ENCODE measurements at places on chromosomes 7 and 10.

GRCh38 chr10:62092301-62093030 is 176.2 kb downstream of the RTKN2 start:
- no peak for DNase-seq

DNA sequence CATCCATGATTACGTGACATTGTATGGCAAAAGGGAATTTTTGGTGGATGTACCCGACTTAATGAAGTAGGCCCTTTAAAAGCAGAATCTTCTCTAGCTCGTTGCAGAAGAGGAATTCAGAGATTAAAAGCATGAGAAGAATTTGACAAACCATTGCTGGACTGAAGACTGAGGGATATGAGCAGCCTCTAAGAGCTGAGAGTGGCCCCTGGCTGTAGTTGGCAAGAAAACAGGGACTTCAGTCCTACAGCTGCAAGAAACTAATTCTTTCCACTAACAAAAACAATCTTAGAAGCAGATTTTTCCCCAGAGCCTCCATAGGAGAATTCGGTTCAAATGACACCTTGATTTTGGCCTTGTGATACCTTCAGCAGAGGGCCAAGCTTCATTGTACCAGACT is 34.1 kb downstream of the MACC1 start:
- no peak for DNase-seq

DNA sequence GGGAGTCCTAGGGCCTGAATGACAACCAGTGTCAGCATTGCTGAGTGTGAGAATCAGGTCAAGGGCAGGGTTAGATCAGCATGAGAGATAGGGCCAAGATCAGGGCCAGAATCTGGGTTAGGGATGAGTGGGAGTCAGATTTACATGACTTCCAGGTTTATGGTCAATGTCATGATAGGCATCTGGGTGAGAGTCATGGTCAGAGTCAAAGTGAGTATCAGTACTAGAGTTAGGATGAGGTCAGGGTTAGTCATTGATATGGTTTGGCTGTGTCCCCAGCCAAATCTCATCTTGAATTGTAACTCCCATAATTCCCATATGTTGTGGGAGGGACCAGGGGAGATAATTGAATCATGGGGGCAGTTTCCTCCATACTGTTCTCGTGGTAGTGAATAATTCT is 12.3 kb downstream of the MRPS24 start:
- DNase-seq = no peak

DNA sequence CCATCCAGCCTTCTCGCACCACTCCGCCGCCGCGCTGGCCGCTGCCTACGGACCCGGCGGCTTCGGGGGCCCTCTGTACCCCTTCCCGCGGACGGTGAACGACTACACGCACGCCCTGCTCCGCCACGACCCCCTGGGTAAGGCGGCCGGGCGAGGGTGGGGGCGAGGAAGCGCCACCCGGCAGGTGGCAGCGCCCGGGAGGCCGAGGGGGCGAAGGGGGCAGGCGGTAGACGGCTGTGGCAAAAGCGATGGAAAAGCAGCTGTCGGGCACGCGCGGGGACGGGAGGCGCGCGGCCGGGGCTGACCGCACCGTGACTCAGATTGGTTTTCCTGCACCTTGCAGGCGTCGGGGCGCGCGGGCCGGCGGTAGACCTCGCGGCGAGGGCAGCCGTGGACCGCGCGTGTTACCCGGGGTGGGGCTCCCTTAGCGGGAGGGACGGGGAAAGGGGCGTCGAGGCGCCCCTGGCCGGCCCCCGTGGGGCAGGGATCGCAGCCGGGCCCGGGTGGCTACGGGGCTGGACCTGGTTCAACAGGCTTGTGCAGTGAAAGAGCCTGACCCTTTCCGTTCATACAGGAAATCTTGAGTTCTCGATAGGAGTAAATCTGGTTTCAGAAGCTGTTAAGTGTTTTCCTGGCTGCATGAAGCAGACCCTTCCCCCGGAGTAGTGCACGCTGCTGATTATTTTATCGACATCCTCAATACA is 608 bp downstream of the HHEX start:
- no peak for DNase-seq

GRCh38 chr7:91112902-91113341 is 151.3 kb upstream of the FZD1 start:
- no peak for DNase-seq

- no peak for DNase-seq
Observed at GRCh38 chr10:84415539-84416244, 87.3 kb downstream of the CCSER2 start.

DNA sequence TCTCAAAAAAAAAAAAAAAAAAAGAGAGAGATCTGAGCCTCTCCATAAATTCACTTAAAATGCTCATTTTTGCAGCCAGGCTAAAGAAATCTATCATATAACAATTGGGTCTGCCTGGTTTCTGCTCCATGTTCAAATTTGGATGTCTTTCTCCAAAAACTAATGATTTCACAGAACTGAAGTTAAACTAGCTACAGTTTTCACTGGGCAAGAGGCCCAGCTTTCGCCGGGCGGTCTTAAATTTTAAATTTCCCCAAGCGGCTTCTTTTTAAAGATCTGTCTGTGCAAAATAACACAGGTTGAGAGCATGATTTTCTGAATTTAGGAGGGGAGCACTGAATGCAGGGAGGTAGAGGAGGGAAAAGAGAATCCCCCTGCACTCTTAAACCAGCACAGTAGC is 603.4 kb downstream of the KCNMA1 start:
- no peak for DNase-seq

DNA sequence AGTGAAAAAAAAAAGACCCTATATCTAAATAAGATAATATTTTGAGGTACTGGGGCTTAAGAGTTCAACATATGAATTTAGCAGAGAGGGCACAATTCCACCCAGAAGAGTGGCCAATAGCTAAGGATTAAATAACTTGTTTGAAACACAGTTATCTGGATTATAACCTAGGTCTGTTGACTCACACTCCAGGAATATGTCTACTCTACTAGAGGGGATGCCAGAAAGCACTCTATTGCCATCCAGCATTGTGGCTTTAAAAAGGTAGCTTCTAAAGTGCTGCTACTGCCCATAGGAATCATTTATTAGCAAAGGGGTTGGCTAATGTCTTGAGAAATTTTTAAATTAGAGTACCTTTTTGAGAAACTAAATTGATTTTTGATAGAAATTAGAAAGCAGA is 102.2 kb downstream of the PPP1R3A start:
- DNase-seq = no peak

- DNase-seq = no peak
Observed at GRCh38 chr10:3350617-3351258, 178.2 kb upstream of the PITRM1 start.

DNA sequence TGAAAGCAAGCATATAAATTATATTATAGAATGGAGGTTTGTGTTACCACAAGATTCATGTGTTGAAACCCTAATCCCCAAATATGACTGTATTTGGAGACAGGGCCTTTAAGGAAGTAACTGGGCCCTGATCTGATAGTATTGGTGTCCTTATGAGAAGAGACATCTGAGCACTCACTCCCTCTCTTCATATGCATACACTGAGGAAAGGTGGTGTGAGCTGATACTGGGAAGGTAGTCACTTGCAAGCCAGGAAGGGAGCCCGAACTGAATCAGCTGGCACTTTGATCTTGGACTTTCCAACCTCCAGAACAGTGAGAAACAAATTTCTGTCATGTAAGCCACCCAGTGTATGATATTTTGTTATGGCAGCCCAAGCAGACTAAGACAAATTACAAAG is 66.9 kb upstream of the RHOBTB1 start:
- no peak for DNase-seq

GRCh38 chr10:71748671-71749191 is 24.6 kb downstream of the VSIR start:
- no peak for DNase-seq

- no peak for DNase-seq
Observed at GRCh38 chr7:154373956-154374355, 321.8 kb downstream of the DPP6 start.

GRCh38 chr7:29610086-29610485 is 46.5 kb downstream of the PRR15 start:
- no peak for DNase-seq

- no peak for DNase-seq
Observed at GRCh38 chr10:70715853-70716795, 43.8 kb downstream of the ADAMTS14 start.

GRCh38 chr10:2949948-2950354 is 117.4 kb upstream of the PFKP start:
- DNase-seq = no peak

DNA sequence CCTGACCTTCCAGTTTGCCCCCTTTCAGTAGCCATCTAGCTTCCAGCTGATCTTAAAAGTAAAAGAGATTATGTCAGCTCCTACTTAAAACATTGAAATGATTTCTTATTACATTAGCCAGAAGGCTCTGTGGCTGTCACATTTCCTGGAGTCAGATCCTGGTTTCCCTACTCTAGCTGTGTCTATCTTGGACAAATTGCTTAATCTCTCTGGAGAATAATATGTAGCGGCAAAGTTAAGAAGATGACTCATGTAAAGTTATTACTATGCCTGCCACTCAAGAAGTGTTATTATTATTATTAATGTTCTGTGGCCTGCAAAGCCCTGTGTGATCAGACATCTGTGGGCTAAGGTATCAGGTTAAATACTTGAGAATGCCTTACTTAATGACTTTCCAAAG is 107.2 kb downstream of the RUNDC3B start:
- no peak for DNase-seq

DNA sequence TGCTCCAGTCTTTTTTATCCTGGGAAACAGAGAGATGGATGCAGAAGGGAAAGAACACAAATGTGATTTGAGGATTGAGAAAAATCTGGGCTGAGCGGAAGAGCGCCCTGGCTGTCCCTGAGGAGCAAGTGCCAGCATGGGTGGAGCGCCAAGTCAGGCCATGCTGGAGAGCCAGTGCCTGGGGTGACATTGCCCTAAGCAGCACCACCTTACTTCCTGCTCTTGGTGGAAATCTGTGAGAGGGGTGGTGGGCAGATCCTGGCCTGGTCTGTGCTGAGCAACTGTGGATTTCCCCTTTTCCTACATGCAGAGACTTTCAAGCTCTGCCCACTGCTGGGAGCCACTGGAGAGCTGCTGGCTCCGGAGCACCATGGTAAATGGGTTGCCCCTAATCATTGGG is 36.9 kb downstream of the DDIT4 start:
- DNase-seq = no peak

- DNase-seq = no peak
Observed at GRCh38 chr10:120666308-120666707, 184.9 kb upstream of the WDR11 start.

DNA sequence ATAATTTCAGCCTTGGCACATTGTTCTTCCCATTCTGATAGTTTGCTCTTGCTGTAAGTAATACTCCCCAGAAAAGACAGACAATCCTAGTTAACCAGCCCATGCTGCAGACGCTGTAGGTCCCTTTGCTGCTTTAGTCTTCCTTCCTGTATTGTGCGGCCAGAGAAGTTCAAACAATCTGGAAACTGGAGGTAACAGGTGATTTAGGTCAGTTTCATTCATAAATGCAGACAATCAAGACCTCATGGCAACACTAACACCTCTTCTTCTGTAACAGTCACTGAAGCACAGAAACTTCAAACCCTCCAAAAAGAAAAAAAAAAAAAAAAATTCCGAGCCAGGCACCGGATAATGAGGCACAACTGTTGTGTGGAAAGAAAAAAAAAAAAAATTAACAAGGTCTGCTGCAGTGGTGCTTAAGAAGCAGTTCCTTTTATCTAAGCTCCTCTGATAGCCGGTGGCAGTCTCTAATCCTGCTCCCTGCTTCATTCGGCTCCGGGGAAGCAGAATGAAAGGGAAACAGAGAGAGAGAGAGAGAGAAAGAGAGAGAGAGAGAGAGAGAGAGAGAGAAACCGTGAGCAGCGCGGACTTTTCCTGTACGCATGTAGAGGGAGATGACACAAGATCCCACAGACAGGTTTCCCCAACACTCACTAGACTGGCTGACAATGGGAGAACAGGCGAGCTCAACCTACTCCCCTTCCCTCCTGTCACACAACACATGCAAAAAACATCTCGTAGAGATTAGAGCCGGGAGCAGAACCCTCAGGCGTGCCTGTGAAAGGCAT is at the start of gene SEMA3A:
SEMA3A (minus strand) TSS at position 306 of the 788 bp plus-strand sequence; CDS start at position 103, 203 bp downstream.
- DNase-seq = no peak

- DNase-seq = no peak
Observed at GRCh38 chr7:121372376-121373010, 23.6 kb downstream of the FAM3C start.

GRCh38 chr10:128927497-128928161 is 539.4 kb upstream of the MGMT start:
- DNase-seq = no peak

DNA sequence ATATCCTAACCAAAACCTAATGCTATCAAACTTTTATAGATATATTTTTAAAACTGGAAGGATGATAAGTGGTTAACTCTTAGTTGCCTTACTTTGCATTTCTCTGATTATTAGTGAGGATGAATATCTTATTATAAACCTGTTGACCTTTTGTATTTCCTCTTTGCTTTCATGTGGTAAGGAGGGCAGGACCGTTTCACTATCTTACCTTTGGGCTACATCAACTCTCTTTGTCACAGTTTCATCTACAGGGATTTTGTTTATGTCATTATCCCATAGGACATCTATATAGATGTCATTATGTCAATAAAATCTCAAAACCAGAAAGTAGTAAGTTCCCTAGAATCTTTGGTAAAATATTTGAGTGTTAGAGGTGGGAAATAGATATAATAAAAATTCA is 219.3 kb downstream of the THSD7A start:
- DNase-seq = no peak

- no peak for DNase-seq
Observed at GRCh38 chr7:85222522-85222921, 35.7 kb upstream of the SEMA3D start.

DNA sequence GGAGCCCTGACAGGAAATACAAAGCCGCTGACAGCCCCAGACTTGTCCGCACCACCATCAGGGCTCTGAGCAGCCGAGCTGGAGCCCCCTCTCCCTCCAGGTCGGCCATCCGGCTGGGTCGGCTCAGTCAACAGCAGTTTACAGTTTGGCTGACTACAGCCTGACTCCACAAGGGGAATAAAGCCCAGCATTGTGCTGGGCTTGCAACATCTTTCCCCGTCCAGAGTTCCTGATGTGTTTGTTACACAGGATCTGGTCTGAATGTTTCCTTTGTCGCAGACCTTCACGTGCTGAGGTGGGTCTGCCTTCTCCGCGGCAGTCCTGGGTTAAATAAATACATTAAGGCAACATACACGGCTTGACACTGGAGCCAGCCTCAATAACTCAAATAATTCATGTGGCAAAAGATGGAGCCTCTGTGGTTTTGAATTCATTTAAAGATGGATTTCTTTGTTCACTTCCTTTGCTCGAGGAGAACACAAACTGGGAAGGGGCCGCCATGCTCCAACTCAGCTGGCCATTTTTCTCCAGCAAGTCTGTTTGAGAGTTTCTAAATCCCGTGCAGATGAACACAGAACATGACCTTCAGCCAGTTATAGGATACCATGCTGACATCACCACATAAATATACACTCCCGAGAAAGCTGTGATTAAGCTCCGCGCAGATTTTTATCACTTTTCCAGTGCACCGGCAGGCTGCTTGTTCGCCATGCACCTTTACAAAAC is 192.1 kb downstream of the WDR11 start:
- DNase-seq = no peak

DNA sequence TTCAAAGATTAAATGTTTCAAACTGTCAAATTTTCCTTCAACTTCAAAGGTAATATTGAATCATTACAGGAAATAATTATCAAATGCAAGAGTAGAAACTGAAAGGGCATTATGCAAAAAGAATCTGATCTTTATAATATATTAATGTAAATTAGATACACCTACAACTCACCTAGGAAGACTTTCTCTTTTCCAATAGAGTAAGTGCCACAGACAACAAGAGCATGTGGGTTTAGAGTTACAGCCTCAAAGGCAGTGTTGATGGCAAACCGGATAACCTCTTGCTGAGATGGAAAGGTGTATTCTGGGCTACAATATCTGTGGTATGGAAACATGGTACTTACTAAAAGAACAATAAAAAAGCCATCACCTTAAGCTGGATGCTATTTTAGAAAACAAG is 11.7 kb downstream of the DCLRE1A start:
- no peak for DNase-seq
